ENCODE measurements at places on chromosomes 5 and 9.

GRCh38 chr9:94085062-94085639 lies 887 bp downstream of the PTPDC1 start:
- DNase-seq: no peak

GRCh38 chr5:10262121-10262774 lies 12.2 kb downstream of the CCT5 start:
- DNase-seq: no peak

- no peak for DNase-seq
Observed at GRCh38 chr5:82789095-82789494, 288.1 kb downstream of the TMEM167A start.

- no peak for DNase-seq
Observed at GRCh38 chr5:80105698-80106439, 70.7 kb downstream of the THBS4 start.

DNA sequence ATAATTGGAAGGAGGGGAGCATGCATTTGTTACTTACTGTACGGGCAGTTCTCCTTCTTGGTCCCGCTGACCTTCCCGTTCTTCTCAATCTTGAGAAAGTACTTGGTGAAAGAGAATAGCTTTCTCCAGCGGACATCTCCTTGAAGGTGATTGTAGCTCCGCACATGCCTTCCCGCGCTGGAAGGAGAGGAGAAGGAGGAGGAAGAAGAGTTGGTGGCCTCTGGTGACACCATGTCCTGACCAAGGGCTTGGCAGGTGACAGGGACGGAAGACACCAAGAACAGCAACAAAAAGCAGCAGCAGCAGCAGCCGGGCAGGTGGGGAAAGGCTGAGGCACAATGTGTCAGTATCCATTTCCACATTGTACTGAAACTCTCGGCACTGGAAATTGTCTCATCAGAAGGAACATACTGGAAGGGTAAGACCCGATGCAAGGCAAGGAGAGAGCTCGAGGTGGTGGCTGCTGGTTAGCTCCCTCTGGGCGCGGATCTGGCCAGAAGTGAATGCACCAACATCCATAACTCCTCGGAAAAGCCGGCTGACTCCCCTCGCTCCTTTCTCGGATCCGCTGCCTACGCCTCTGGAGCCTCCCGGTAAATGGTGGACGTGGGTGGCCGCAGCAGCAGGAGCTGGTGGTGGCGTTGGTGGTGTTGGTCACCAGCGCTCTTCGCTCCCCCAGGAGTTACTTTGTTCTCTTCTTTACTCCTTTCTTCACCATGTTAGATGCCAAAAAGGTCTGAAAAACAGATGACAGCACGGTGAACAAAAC lies 715 bp downstream of the FGF10 start:
- no peak for DNase-seq

- DNase-seq: no peak
Observed at GRCh38 chr5:58671155-58671554, 88.3 kb downstream of the RAB3C start.

- no peak for DNase-seq
Observed at GRCh38 chr5:91850031-91850430, 466.9 kb upstream of the ARRDC3 start.

GRCh38 chr9:127064335-127064734 lies 58.1 kb downstream of the ANGPTL2 start:
- no peak for DNase-seq

DNA sequence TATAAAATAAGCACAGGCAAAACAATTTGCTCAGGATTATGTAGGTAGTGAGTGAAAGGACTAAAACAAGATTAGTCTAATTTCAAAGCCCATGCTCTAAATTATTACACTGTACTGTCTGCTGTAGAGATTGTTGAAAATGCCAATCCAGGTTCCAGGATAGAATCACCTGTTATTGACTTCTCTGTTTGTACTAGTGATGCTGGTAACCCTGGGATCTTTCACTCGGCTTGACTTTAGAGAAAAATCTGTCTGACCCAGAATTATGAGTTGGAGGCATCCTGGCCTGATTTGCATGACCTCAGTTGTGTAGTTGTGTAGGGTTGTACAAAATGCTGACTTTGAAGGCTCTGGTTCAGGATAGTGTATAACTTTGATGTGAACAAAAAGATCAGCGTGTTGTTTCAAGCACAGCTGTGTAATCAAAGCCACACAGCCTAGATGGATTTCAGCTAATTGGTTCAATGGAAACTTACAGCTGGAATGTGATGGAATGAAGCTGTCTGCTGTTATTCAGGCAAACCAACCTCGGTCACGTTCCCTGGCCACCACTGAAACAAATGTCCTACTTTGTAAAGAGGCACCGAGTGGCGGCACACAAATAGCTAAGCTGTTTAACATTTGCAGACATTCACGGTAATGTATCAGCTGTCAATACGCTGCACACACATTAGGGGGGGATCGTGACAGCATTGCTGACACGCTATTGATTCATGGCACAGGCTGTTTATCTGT lies 340.3 kb downstream of the KCTD16 start:
- DNase-seq: no peak

All from CD4-positive, alpha-beta T cell treated with Interleukin-21 for 1 hour (primary cell).